ENCODE measurements at places on chromosomes 5 and 9.
A peak's percentile ranks its signal among the peaks of the same experiment; 100 is the strongest.

DNA sequence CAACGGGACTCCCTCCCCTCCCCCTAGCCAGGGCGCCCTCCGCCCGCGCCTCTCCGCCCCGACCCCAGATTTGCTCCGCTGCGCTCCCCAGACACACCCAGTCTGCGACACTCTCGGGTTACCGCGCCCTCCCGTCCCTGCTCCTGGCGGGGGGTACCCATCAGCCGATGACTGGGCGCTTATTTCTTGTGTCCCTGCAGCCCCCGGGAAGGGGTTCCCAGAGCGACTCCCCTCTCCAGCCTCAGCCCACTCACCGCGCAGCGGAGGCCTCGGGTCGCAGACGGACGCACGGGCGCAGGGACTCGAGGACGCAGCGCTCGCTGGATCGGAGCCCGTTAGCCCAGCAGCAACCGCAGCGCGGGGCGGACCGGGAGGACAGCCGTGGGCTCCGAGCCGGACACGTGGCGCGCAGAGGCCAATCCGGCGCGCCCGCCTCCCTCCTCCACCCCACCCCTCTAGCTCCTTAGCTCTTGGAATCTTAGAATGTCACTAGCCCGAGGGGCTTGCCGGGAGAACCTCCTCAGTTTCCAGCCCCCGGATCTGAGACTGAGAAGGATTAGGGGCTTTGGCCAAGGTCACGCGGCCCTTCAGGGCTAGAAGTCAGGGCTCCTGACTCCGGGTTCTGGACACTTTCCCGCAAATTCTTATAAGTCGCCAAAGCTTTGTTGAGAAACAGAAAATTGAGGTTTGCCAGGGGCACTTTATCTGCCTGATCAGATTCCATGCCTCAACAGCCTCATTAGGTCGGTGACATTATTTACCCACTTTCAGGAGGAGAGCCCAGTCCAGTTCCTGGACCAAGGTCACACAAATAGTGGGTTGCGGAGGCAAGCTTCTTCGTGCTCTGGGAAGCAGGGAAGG lies at the start of gene ANXA6:
TSS of gene ANXA6 (minus strand) at position 354 of the 861 bp plus-strand sequence. CDS start 9,878 bp downstream, outside the sequence.
- DNase-seq, result peak; percentile 90

DNA sequence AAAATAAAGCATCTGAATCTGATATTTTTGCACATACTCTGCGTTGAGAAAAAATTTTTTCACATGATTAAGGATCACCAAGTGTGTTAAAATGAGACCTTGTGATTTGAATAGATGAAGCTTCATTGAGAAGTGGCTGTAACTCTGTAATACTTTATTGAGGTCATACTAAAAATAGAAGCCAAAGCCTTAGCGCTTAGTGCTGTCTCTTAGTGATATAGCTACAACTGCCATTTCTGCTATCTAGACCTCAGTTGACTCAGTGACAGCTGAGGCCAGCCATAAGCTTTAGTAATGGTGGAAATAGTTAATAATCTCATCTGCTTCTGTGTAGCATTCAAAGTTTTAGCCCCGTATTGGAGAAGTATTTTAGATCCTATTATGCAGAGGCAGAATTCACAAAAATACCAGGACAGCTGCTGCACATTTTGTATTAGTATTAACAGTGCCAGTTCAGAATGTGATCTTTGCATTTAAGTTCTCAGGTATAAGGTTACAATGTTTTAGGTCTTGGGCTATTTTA lies 107.4 kb upstream of the SGCD start:
- peak; percentile 1 for DNase-seq

DNA sequence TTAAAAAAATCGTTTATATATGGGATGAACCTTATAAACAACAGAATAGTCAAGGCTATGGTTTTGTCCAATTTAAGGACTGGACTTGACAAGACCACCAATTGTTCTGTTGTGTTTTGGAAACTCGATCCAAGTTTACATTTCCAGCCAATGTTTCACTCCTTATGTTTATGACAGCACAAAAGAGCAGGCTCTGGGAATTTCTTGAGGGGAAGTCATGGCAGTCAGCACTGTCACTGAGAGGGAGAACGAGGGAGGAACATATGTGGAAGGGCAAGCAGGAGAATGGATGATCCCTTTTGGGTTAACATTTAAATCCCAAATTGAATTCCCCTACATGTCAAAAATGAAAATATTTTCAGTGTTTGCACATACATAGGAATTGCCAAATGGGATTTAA lies 292.5 kb downstream of the MARCHF11 start:
- DNase-seq, result no peak

DNA sequence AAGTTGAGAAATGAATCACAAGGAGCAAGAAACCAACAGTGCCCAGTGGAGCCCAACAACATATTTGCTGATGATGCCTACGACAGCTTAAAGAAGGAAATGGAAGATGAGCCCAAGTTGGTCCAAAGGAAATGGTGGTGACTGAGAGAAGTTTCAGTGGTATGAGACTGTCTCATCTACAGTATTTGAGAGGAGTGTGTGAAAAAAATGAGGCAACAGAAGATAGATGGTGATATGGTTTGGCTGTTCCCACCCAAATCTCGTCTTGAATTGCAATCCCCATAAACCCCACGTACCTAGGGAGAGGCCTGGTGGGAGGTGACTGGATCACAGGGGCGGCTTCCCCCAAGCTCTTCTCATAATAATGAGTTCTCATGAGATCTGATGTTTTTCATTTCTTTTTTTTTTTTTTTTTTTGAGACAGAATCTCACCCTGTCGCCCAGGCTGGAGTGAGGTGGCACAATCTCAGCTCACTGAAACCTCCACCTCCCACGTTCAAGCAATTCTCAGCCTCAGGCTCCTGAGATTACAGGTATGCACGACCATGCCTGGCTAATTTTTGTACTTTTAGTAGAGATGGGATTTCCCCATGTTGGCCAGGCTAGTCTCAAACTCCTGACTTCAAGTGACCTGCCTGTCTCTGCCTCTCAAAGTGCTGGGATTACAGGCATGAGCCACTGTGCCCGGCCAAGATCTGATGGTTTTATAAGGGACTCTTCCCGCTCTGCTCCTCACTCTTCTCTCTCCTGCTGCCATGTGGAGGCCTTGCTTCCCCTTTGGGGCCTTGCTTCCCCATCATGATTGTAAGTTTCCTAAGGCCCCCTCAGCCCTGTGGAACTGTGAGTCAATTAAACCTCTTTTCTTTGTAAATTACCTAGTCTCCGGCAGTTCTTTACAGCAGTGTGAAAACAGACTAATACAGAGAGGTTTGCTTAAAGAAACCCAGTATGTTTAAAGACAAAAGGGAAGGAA lies 30.2 kb downstream of the EFCAB9 start:
- no peak for DNase-seq

- no peak for DNase-seq
These were observed 93.8 kb upstream of the BNC2 start for GRCh38 chr9:16964228-16964627.

DNA sequence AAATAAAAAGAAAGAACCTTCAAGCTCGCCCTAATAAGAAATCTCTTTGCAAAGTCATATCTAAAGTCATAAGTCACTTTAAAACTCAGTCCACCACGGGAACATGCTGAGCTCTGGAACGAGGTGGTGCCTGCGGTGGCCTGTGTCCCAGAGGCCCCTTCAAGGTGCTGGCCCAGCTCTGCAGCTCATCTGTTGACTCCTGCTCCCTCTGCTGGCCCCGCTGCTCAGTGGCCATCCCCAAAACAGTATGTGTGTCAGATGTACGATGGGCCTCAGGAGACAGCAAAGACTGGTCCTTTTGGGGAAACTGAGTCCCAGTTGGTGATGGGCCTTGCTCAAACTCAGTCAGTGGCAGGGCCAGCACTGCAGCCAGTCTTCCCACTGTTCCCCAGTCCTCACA lies 22.8 kb upstream of the FOXB2 start:
- peak; percentile 38 for DNase-seq

DNA sequence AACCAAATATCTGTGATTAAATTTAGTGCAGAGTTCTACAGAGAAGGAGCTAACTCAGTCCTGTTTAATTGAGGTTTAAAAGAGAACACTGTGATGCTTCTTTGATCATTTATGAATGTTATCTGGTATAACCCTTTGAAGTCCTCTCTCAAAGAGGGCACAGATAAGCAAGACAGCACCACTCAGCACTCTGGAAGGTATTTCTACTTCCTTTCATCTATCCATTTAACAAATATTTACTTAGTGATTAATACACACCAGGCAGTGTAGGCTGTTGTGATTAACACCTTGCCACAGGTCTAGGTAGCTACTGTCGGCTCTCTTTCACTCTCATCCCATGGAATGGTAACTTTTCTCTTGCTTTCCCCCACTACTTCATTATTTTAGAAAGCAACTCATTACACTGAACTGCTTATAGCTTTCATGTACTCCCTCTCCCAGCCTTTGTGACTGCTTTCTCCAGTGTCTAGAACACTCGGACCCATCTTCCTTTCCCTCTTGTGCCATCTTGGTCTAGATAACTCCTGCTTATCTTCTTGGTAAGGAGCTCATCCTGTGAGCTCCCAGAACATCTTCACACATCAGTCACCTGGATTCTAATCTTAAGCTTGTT lies 54.7 kb downstream of the GLDC start:
- no peak for DNase-seq

- DNase-seq, result no peak
These were observed 75.3 kb downstream of the MACROH2A1 start for GRCh38 chr5:135323701-135324132.

DNA sequence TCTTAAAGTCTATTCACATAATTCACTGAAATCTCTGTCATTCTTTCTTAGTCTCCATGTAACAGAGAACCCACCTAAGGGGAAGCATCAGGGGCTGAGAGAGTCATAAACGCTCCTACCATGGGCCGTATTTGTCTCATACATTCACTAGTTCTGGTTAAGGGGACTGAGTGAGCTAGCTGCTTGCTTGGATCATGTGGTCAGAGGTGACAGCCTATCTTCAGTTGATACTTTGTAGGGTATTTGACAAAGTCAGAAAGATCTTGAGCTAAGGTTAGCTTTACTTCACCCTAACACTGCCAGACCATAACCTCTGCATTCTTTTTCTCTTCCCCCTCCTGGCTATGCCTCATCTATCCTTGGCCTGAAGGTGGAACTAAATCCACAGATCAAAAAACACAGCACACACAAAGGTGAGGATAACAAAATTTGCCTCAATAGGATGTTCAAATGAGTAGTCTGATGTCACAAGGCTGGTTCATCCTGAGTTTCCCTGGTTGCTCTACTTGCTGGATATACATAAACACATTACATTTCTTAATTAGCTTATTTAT lies 66.5 kb downstream of the MARCHF3 start:
- DNase-seq, result no peak

GRCh38 chr5:157546456-157547100 lies 29.0 kb downstream of the ADAM19 start:
- DNase-seq, result peak; percentile 29

- DNase-seq, result no peak
These were observed 100.4 kb downstream of the NFIB start for GRCh38 chr9:14213504-14213903.

- DNase-seq, result no peak
These were observed 85.9 kb downstream of the ACTBL2 start for GRCh38 chr5:57396701-57397100.

- DNase-seq, result no peak
These were observed 61.5 kb downstream of the RAB14 start for GRCh38 chr9:121140162-121140561.

- DNase-seq, result no peak
These were observed 67.4 kb upstream of the CCDC112 start for GRCh38 chr5:115363879-115364278.

GRCh38 chr5:175696855-175697198 lies 39.0 kb downstream of the HRH2 start:
- no peak for DNase-seq

- no peak for DNase-seq
These were observed 217.2 kb downstream of the MLLT3 start for GRCh38 chr9:20405078-20405477.

DNA sequence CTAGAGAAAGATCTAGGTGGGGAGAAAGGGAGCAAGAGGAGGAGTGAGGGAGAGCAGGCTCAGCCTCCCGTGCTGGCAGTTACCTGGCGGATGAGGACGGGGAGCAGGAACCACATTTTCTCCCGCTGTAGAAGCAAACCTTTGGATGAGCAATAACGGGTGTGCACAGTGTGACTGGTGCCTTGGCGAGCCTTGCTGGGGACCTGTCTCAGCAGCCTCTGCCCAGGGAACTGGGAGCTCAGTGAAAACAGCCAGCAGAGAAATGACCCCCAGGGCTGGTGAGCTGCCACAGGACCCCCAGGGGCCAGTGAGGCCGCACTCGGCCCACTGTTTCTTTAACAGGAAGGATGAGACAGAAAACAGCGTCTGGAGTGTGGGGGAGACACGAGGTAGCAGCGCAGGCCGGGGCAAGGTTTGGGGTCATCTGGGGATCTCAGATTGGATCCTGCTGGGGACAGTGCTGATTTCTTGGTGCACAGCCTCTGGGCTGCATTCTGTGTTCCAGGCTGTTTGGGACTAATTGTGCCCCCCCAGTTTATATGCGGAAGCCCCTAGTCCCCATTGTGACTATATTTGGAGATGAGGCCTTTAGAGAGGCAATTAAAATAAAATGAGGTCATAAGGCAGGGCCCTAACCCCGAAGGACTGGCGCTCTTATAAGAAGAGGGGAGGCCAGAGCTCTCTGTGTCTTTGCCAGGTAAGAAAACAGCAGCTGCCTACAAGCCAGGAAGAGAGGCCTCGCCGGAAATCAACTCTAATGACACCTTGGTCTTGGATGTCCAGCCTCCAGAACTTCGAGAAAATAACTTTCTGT lies 118.8 kb upstream of the PHYKPL start:
- no peak for DNase-seq

- DNase-seq, result no peak
These were observed 2.5 kb downstream of the C5orf22 start for GRCh38 chr5:31534527-31535046.

GRCh38 chr9:129027685-129028191 lies 393 bp downstream of the SH3GLB2 start:
- DNase-seq, result peak; percentile 45

- DNase-seq, result no peak
These were observed 85.6 kb downstream of the RAD23B start for GRCh38 chr9:107368696-107369095.

DNA sequence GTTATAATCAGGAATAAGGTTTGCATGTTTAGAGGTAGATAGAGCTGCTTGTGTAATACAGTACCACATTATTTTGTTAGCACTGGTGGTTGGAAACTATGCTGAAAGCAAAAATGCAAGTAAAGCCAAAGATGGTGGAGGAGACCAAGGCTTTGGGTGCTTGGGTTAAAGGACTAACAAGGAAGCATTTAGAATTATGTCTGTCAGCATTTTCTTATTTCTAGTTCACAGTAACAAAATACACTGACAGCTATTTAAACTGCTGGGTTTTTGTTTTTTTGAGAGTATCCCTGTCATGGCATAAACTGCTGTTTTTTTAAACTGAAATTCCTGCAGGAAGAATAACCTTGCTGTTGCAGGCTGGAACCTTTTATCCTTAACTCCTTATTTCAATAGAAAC lies 6.5 kb downstream of the HMGXB3 start:
- DNase-seq, result no peak

GRCh38 chr9:86766912-86767311 lies 180.4 kb downstream of the GAS1 start:
- DNase-seq, result no peak

GRCh38 chr9:13532407-13532806 lies 252.9 kb upstream of the MPDZ start:
- peak; percentile 18 for DNase-seq

DNA sequence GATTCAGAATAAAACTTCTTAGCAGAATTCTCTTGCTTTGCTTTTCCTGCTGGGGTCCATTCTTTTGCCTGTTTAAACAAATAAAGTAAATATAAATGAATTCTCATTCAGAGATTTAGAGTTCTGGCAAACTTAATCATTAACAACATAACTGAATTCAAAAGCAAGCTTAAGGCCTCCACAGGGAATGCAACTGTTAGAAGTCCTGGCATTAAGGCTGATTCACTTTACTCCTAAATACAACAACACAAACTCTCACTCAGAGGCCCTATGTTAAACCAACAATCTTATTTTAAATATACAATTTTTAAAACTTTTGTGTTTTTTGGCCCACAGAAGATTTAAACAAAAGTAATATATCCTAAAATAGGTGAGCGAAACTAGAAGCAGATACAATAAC lies 178.3 kb downstream of the AP3B1 start:
- DNase-seq, result no peak

Data from umbilical cord (tissue), 2 donors.